Aorta (tissue), 5 donors: ENCODE measurements at places on chromosomes 5 and 9. TPM values are rescaled to one million over a fixed set of nuclear protein-coding genes. Genes with fewer than 3 reads are reported as not detected.

Gene NME5
- total RNA-seq: 0.58 TPM

DNA sequence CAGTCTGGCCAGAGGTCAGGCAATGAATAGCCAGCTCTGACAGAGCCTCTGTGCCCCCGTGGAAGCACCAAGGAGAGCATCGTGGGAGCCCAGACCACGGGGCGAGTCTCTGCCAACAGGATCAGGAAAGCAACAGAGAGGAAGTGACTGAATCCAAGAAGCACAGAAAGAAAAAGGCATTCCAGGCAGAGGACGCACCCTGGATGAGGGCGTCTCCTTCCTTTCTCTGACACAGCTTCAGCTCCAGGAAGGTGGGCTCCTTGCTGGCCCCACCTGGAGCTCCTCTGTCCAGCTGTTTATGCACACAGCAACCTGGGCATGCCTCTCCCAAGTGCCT is 16.6 kb downstream of the HK3 start:
- no peak for DNase-seq

Gene ADAMTSL1
- 50.4 TPM for total RNA-seq

DNA sequence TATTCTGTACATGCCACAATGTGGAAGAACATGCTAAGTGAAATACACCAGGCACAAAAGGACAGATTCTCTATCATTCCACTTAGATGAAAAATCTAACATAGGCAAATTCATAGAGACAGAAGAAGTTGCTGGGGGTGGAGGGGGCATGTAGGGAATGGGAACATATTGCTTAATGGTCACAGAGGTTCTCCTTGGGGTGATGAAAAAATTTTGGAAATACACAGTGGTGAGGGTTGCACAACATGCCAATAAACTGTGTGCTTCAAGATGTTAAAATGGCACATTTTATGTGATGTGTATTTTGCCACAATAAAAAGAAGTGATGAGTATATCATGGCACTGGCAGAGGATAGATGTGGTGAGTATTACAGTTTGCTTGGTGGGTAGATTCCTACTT is 111.9 kb downstream of the SUSD1 start:
- no peak for DNase-seq

DNA sequence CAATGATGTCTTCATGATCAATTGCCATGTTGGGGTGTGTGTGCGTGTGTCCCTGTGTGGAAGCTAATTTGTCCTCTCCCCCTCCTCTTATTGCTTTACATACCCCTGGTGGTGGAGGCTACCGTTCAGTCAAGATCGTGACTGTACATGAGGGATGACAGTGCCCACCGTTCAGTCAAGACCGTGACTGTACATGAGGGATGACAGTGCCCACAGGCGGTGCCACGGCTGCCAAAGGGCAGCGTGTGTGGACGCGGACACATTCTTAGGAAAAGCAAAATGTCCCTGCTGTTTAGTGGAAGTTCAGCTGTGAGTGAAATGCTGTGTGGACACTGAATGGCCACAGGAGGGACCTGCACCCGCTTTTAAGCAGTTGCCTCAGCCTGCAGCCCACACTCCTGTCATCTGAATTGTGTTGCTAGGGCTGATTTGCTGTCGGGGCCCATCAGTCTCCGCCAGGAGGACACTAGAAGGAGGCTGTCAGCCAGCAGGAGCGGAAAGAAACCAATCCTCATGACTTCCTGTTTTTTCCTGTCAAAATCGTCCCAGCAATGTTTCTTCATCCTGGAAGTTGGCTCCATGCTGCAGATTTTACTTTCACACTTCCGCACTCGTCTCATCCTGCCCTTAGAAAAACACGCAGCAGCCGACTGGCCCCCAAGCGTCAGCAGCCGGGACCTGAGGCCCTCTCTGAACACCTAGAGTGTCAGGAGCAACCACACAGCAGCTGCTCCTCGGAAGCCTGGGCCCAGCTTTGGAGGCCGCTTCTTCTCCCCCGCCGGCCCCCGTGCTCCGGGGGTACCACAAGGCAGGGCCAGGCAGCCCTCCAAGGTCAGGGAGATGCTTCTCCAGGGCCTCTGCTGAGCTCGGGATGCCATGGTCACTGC is 9.1 kb downstream of the OR2V1 start:
- DNase-seq: peak; percentile 55

DNA sequence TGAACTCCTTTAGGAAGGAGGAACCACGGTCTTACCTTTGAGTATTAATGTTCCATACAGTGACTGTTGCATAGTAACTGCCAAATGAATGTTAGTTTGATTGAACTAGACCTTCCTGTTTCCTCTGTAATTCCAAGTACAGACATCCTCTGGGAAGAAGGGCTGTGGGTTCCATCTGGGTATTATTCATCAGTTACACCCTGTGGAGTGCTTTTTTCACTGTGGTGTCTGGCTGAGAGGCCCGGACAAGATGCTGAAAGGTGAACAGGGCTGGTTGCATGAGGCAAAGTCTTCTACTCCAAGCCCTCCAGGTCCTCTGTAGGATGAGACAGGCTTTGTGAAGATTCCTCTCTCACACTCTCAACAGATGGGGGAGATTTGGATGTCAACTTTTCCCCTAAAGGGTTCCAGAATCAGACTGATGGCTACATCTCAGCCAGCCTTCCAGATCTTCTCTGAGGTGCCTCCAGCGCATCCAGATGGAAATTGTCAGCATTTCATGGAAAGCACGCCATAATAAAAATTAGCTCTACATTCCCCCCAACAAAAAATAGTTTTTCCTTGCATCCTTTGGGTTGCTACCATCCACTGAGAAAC is 230.9 kb downstream of the GAS1 start:
- DNase-seq: no peak

Gene GALT
- total RNA-seq: 50.9 TPM

DNA sequence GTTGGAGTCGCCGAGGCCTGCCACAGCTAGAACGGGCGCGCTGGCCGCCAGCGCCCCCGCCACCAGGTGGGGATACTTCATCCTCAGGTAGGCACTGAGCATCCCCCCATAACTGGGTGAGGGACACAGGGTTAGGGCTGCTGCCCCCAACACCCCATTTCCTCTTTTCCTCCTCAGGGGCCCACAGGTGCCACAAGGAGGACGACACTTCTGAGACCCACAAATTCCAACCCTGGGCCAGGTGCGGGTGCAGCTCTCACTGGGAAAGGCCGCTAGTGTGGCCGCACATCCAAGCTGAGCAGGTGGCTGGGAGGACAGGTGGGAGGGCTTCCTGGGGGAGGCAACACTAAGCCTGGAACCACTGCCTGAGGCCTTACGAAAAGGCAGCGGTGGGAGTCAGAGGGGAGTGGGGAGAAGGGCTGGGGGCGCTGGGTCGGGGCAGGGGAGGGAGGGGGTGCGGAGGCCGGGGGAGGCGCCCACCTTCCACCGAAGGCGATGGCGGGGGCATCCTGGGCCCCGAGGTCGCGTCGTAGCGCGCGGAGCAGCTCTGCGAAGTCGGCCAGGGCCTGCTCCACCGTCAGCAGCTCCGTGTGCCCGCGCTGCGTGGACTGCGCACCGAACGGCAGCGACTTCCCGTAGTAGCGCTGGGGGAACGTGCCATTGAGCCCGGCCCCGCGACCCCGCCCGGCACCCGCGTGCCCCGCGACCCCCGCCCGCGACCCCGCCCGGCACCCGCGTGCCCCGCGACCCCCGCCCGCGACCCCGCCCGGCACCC is 961 bp downstream of the DPP7 start:
- no peak for DNase-seq

- DNase-seq: no peak
Measured at GRCh38 chr9:17031546-17031945, 103.3 kb upstream of the CNTLN start.

Gene DMRTA1
- total RNA-seq: 0.13 TPM

Gene PITX1
- 0.39 TPM for total RNA-seq

Gene HCN1
- 0.18 TPM for total RNA-seq

GRCh38 chr5:142852416-142853198 is 82.4 kb downstream of the ARHGAP26 start:
- DNase-seq: no peak

Gene PCDHB9
- 3.0 TPM for total RNA-seq

GRCh38 chr5:134022333-134022732 is 17.6 kb upstream of the VDAC1 start:
- DNase-seq: no peak

Gene GAPT
- 2.8 TPM for total RNA-seq
